Astrocyte (in vitro differentiated cells and primary cell): ENCODE measurements at places on chromosomes 4 and X.
A peak's percentile ranks its signal among the peaks of the same experiment; 100 is the strongest.

DNA sequence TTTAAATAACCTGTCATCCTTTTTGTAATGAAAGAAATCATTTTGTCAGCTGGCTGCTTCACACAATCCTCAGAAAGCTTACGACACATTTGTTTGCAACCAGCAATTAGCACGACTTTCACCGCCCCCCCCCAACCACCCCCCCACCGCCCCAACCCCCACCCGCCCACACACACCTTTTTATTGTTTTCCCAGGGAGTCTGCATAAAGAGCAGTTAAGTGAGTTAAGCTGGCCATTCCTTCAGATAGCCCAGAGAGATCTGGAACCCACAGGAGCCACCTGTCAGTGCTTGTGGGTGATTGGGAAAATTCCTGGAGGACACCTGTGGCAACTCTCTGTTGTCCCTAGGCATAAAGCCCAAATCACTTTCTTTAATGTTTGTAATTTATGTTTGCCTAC, 175.7 kb upstream of the FMR1 start:
- no peak for DNase-seq

GRCh38 chr4:52843958-52844357, 18.2 kb upstream of the RASL11B start:
- no peak for DNase-seq

GRCh38 chr4:143260750-143261149, 75.9 kb upstream of the GAB1 start:
- no peak for DNase-seq

GRCh38 chrX:9717376-9717775, 48.3 kb downstream of the GPR143 start:
- DNase-seq = no peak

- peak; percentile 86 for DNase-seq
These were observed 149.3 kb downstream of the AMMECR1 start for GRCh38 chrX:110168585-110168984.

GRCh38 chr4:87523307-87523706, 5.9 kb downstream of the SPARCL1 start:
- DNase-seq = peak; percentile 63

DNA sequence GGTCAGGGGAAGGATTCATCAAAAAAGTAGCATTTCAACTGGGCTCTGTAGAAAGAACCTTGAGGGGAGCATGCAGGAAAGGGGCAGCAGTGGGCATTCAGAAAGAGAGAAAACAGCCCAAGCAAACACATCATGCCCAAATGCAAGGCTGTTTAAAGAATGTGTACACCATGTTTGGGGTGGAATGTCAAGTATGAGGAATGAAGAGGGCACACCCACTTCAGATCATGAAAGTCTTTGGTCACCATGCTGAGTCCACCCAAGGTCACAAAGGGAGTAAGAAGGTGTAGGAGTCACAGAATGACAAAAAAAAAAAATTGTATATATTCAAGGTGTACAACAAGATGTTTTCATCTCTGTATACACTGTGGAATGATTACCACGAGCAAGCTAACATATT, 9.4 kb downstream of the S100G start:
- DNase-seq = no peak

GRCh38 chr4:38967260-38968095, 64.7 kb downstream of the TMEM156 start:
- DNase-seq = peak; percentile 96

- no peak for DNase-seq
These were observed 170.3 kb upstream of the MAMLD1 start for GRCh38 chrX:150192816-150193215.

DNA sequence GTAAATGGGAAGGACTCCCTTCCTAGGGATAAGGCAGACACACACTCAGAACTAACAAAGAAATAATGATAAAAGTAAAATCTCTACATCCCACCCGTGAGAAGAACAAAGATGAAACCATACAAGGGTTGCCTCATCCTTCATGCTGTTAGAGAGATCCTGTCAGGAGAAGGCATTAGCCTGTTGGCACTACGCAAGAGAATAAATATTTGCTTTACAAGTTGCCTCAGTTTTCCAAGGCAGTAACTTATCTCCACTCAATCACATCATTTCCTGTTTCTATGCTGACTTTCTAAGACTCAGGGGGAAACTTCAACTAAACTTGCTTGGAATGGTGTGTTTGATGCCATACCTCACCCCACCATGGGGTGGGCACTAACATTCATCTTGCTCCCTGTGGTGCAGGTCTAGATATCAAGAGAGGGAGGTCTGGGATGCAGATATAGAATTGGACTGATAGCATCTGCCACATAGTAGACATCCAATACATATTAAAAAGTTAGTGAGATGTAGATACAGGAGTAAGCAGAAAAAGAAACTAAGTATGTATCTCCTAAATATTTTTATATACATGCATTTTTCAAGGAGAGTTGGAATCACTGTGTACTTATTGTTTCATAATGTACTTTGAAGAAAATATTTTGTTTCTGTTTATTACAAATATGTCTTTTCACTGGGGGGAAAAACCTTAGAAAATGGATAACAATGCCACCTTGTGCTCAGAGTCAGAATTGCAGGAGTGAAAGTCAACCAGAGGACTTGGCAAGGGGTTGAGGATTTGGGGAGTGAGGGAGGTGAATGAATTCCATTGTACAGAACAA, 57.2 kb upstream of the BEX4 start:
- peak; percentile 18 for DNase-seq

- no peak for DNase-seq
These were observed 120.4 kb downstream of the NSUN7 start for GRCh38 chr4:40870150-40870549.

DNA sequence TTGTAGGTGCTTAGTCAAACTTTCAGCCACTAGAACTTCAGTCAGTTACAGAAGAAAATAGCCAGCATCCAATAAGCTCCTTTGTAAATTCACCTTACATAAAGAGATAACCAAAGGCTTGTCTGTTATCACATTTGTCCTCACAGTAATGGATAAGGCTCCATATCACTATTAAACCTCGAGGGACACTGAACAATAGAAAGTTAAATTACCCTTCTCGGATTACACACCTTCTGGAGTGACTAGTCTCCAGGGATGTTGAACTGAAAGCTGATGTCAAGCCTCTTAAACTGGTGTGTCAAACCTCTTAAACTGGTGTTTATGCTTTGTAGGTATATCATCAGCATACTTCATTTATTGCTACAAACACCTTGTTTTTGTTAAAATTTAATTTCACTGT, 639.0 kb downstream of the CENPC start:
- DNase-seq = no peak

DNA sequence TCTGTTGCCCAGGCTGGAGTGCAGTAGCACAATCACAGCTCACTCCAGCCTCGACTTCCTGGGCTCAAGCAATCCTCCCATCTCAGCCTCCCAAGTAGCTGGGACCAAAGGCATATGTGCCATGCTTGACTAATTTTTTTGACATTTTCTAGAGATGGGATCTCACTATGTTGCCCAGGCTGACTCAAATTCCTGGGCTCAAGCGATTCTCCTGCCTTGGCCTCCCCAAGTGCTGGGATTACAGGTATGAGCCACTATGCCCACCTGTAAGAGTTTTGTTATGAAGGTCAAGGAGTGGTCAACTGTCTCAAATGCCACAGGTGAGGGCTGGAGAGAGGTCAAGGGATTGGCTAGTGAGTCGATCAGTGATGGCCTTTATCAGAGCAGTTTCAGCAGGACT, 32.5 kb downstream of the TMEM150C start:
- DNase-seq = no peak

DNA sequence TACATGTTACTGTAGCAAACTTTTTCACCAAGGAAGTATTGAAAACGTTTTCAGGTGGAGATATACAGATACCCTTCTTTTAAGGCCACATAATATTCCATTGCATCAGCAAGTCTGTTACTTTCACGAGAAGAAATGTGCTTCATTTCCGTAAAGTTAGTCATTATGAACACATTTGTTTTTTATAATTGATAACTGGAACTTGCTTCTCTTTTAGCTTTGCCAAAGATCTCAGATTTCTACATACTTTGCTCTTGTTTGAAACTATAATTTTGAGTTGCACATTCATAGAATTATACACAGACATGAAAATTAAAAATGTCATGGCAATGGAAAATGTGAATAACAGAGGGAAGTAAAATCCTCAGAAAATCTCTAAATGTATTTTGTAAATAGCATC, 128.7 kb upstream of the GIMD1 start:
- no peak for DNase-seq
